ENCODE measurements at places on chromosomes 7 and 10.

GRCh38 chr10:7967035-7967434, 87.5 kb upstream of the GATA3 start:
- DNase-seq: no peak

GRCh38 chr7:44633254-44634186, 27.1 kb downstream of the OGDH start:
- peak; percentile 78 for DNase-seq

DNA sequence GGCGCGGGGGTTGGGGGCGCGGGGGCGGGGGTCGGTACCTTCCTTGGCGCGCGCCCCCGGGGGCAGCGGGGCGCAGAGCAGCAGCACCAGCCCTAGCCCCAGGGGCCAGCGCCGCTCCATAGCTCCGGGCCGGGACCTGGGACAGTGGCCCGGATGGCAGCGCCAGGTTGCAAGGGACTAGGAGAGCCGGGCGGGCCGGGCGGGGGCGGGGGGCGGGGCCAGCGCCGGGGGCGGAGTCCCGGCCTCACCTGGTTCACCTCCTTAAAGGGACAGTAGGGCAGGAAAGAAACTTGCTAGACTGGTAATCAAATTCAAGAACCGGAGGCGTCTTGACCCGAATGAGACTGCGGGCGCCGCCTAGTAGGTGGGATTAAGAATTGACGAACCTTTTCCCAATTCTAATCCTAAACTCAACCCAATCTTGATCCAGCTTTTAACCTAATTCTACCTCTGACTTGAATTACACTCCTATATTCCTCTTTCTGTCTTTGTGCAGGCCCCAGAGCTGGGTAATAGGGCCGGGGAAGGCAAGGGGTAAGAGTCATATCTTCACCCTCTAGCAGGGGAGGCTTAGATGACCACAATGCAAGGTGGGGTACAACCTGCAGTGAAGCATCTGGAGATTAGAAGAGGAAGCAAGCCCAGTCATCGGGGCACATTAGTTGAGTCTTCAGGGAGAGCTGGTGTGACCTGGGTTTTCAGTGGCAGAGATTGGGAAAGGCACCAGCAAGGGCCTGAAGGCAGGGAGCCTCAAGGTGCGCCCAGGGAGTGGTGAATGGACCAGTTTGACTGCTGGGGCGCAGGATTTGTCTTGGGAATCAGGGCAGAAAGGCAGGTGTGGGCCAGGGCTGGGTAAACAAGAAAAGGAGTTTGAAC, at the start of gene EPHA1:
Gene EPHA1 (minus strand): TSS at position 171 of the 876 bp plus-strand sequence. CDS start 51 bp downstream, at position 120.
- DNase-seq: peak; percentile 61

GRCh38 chr7:134785842-134786241, 6.4 kb downstream of the CALD1 start:
- no peak for DNase-seq

GRCh38 chr7:47333959-47334358, 248.0 kb downstream of the TNS3 start:
- DNase-seq: no peak

DNA sequence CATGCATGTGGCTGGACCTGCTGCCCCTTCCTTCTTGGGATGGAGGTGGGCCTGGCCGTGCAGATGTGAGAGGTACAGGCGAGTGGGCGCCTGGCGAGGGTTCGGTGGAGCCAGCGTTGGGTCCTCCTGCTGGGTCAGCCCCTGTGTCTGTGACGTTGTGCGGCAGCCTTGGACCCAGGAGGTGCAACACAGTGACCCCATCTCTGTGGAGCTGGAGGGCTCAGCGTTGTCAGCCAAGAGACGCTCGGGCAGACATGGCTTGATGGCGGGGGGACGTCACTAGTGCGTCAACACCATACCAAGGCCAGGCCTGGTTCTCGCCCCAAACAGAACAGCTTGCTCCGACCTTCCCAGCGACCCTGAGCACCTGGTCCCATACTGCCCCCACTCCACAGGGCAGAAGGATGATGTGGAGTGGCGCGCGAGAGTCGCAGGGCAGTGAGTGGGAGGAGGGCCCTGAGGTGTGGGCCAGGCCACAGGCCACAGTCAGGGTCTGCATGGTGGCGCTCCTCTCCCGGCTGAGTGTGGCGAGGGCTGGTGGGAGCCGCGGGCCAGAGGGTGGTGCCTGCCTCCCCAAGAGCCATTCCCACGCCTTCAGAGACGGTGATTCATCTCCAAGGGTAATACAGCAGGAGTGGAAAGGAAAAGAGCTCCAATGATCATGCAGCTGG, 184.4 kb downstream of the DNAJB6 start:
- DNase-seq: no peak

DNA sequence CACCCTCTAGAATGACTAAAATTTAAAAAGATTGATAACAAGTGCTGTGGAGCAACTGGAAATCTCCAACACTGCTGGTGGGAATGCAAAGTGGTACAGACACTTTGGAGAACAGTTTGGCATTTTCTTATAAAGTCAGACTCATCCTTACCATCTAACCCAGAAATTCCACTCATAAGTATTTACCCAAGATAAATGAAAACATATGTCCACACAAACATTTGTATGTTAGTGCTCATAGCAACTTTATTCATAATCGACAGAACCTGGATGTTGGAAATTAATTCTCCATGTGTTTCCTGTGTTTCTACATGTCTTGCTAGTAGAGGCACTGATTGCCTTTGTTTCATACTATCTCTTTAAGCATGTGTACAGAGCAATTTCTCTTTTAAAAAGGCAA, 282.4 kb downstream of the AHR start:
- DNase-seq: no peak

DNA sequence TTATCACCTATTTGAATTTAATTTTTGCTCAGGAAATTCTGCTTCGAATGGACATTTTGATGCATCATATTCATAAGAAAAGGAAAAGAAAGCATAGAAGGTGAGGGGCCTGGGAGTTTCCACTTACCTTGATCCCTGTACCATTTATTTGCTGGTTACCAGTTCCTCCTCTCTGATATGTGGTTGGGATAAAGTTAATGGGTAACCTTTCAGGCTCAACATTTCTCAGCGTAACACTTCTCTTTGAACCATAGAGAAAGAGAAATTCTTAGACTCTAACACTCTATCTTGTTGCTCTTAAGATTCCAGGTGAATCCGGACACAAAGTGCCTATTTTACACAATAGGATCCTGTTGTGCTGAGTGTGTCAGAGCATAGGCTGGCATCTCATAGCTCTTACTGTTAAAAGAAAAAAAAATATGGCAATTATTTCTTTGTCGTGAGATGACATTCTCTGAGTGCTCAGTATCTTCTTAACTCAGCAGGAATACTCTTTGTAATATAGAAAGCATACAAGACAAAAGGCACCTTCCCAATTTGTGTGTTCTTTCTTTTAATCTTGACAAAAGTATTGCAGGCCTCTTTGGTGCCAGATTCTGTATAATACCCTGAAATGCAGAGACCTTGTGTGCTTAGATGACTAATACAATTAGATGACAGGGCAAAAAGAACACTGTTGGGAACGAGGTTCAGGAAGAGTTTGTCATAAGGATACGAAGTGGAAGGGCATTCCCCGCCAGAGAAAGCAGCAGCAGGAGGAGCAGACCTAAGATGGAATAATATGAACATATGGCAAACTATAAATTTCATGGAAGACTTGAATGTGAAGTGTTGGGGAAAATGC, 689.6 kb downstream of the NRG3 start:
- DNase-seq: no peak

DNA sequence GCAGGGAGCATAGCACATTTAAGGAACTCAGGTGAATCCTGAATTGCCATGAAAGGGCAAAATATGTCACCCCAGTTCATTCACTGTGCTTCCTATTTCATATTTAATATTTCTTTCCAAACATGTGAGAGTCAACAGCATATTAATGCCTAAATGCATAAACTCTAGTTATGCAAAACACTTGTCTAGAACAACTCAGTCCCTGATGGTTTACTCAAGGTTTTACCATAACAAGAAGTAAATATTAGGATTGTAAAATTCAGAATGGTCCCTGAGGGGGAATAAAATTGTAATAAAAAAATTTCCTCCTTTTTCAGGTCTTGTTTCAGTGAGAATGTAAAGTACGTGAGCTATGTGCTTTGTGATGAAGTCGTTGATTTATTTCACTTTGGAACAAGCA, 51.7 kb upstream of the SEPHS1 start:
- DNase-seq: no peak

GRCh38 chr7:49623943-49624342, 149.5 kb upstream of the VWC2 start:
- no peak for DNase-seq

- DNase-seq: no peak
These were observed 136.5 kb downstream of the PKD1L1 start for GRCh38 chr7:47811632-47812380.

Data from CD4-positive, alpha-beta T cell treated with Interleukin-1 beta for 1 hour (primary cell).